Activated CD4-positive, CD25-positive, alpha-beta regulatory T cell (primary cell): ENCODE measurements at places on chromosomes 7 and 10.

DNA sequence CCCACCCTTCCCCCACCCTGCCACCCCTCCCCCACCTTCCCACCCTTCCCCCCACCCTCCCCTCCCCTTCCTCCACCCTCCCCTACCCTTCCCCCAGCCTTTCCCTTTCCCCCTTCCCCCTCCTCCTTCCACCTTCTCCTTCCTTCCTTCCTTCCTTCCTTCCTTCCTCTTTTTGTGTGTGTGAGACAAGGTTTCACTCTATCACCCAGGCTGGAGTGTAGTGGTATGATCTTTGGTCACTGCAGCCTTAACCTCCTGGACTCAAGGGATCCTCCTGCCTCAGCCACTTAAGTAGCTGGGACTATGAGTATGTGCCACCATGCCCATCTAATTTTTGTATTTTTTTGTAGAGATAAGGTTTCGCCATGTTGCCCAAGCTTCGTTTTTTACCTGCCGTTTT is 35.2 kb downstream of the CYP17A1 start:
- DNase-seq: no peak

DNA sequence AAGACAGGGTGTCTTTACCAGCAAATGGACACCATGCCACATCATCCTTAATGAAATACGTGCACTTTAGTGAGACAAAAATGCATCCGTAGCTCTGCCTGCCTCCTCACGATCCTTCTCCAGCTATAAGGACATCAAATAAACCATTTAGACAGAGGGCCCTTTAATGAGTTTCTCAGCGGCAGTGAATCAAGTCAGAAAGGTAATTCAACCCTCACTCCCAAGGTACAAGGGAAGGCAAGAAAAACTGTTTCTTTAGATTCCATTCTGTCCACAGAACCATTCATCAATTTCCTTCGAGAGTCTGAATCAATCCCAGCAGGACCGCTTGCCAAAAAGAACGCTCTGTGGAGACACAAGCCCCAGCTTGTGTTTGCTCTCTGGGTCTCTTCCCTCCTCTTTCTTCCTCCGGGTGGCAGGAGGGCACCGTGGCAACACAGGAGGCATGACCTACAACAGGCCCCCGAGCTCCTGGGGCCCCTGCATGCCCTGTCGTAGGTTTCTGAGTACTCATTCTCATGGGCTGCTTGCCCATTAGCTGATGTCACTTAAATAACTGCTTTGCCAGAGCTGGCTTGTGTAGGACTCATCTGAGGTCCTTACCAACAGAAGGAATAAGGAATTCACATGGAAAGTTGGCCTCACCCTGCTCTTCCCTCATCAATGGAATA is 297.8 kb upstream of the PRKCQ start:
- DNase-seq: no peak

DNA sequence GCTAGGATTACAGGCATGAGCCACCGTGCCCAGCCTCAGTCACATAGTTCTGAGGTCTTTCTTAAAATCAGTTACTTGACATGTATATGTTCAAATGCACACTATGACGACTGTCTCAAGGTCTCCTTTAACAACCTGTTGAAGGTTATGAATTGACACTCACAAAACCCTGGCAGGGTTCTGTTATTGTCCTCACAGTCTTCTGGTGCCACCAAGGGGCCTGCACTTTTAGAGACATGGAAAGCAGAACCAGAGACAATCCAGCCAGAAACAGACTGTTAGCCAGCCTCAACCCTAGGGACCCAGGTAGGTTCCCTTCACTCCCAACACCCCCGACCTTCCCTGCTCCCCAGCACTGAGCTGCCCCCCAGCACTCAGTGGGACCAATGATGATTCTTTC is 26.4 kb downstream of the TEX36 start:
- no peak for DNase-seq

GRCh38 chr7:98472521-98472954 is 71.6 kb upstream of the BAIAP2L1 start:
- DNase-seq: no peak

- no peak for DNase-seq
These were observed 308.1 kb upstream of the ZMIZ1 start for GRCh38 chr10:78760463-78761310.

GRCh38 chr10:11993834-11994468 is 48.7 kb downstream of the UPF2 start:
- no peak for DNase-seq

GRCh38 chr10:119859420-119860258 is 13.0 kb downstream of the MCMBP start:
- DNase-seq: no peak
